ENCODE measurements at places on chromosomes 2 and 18.

GRCh38 chr18:21270453-21270852 is 28.4 kb downstream of the GREB1L start:
- DNase-seq: no peak

DNA sequence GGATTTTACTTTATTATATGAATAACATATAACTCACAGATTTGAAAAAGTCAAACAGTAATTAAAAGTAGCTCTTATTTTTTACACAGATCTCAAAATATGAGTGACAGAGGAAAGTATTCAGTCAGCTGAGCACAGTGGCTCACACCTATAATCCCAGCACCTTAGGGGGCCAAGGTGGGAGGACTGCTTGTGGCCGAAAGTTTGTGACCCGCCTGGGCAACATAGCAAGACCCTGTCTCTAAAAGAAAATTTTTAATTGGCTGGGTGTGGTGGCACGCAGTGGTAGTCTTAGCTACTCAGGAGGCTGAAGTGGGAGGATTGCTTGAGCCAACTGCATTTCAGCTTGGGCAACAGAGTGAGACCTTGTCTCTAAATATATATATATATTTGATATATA is 19.2 kb upstream of the UGP2 start:
- no peak for DNase-seq

- DNase-seq: no peak
Observed at GRCh38 chr18:832085-832681, 20.1 kb upstream of the YES1 start.

DNA sequence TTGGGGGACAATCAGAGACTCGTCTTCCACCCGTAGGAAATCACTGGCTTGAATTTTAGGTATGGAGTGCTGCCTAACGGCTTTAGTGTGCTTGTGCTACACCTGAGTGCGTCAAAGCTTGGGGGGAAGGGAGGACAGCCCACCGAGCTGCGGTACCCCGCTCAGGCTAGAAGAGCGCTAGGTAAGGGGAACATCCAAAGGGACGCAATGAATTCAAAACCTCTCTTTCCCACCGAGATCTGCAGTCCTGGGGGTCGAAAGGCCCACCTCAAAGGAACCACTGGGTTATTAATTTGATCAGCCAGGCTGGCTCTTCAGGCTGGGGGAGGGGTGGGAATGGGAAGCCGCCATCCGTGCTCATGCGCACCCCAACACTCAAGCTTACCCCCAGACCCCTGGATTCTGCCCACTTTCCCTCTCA is 2.7 kb downstream of the EPHA4 start:
- DNase-seq: no peak

Measured in cortex of kidney (tissue), 1 donor.